ENCODE measurements at places on chromosomes 3 and 15. TPM values are rescaled to one million over a fixed set of nuclear protein-coding genes. Genes with fewer than 3 reads are reported as not detected.

TM4SF18 gene
- not detected for total RNA-seq

- no peak for DNase-seq
These were observed 136.5 kb downstream of the CPNE4 start for GRCh38 chr3:131898346-131898745.

DNA sequence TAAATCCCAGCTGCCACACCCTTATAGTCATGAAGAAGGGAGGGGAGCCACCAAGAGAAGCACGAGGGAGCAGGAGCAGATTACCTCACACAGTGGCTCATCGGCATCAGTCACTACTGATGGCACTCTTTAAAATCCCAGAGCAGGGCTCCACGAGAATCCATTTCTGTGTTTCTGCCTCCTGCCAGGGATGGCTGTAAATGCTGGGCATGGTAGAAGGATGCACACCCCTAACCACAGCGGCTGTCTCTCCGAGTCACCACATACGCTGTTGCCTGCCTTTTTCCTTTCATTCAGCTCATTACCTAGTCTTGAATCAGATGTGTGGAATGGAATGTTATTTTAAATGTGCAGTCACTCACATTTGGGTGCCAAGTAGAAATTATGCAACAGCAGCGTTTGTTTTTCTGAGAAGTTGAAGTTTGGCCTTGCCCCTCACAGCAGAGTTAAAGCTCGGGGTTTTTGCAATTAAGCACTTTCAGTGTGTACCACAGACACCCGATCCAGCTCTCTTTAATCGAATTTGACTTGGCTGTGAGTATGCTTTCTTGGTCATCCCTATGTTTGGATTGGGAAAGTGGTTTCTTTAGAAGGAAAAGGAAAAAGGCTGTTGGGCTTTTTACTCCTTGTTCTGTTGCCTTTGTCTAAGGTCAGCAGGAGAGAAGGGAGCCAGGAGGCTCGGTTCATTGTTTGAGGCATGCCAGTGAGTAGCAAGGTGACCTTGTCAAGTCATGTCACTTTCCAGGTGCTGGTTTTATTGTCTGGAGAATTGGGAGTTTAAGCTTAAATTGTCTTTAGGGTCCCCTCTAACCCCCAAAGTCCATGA, 284.2 kb upstream of the TPM1 start:
- DNase-seq, result no peak

ECE2 gene
- total RNA-seq, result not detected

DNA sequence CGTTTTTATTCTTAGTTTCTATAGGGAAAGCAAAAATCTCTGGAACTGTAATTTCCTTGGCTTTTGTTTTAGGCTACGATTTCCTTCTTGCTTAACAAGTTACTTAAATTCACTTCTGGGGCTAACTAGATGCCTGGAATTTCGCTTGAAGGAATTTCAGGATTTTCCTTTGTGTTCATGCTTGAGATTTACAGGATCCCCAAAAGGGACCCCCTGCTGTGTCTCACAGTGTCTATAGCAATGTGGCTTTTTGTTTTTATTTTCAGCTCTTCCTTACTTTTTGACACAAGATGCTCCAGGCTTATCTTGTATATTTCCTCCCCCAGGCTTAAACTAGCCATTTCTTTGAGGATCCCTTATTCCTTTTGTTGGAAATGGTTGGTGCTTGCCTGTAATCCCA, 95.5 kb upstream of the DPPA4 start:
- DNase-seq, result no peak

DNA sequence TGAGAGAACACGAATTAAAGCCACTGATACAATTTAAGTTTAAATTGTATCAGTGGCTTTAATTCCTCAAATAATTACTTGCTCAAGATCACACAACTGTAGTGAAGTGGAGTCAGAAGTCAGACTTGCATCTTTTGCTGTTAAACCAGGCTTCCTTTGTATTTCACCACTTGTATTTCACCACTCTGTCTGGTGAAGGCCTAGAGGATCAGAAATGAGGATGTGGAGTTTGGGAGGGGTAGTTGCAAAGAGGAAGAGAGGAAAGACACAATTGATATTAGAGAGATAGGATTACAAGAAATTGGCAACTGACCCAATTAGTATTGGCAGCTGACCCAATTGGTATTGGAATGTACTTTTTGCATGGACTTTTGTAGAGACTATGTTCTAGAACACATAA, 288.1 kb upstream of the GPR149 start:
- no peak for DNase-seq

All from naive thymus-derived CD4-positive, alpha-beta T cell (primary cell).